ENCODE measurements at places on chromosomes 4 and X.

- no peak for DNase-seq
Observed at GRCh38 chr4:185764876-185765275, 47.1 kb downstream of the SORBS2 start.

DNA sequence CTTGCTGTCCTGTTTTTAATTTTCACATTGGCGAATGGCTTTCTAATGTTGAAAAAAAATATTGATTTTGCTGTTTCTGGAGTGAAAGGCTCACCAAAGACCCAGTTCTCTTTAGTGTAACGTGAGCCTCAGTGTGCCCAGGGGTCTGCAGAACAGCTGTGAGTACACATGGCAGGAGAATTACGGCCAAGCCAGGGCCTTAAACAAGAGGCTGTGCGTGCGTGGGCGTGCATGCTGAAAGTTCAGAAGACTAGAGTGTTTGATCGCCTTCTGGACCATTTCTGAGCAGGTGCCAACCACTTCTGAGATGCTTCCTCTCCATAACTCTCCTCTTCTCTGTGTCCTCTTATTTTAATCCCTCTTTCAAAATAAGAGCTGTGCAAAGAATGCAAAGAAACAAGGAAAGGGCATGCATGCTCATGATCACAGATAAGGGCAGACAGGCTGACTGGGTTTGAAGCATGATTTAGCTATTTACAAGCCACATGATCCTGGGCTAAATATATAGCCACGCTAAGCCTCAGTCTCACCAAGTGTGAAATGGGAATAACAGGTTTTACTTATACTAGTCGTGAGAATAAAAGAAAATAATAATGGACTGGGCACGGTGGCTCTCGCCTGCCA is 9.9 kb downstream of the PHEX start:
- DNase-seq = peak; percentile 14

- DNase-seq = no peak
Observed at GRCh38 chr4:18816228-18816895, 794.8 kb upstream of the LCORL start.

DNA sequence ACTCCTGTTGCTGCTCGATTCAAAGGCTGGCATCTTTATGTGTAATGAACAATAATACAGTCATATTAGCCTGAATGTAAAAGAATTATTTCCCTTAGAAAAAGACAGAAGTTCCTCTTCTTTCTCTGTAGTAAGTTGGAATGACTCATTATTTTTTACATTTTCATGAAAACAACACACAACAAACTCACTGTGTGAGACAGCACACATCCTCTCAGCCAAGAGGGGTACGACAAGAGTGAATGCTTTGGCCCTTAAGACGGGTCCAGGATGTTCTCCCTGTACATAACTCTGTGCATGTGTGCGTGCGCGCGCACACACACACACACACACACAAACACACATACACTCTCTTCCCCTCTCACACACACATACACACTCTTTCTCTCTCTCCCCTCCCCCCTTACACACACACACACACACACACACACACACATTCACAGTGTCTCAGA is 72.8 kb downstream of the MANBA start:
- no peak for DNase-seq

DNA sequence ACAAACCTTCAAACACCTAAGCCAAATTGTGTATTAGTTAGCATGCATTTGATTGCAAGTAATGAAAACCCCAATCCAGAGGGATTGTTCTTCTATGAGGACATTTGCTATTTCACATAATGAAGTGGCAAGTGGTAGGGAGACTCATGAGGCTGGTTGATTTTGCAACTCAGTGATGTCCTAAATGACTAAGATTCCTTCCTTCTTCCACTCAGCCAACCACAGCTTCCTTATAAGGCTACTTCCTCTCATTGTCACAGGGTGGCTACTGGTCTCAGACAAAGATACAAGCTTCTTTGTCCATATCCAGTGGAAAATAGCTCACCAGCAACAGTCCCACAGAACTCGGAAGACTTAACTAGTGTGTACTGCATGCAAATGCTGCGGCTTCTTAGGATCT is 5.3 kb upstream of the OTC start:
- peak; percentile 62 for DNase-seq

DNA sequence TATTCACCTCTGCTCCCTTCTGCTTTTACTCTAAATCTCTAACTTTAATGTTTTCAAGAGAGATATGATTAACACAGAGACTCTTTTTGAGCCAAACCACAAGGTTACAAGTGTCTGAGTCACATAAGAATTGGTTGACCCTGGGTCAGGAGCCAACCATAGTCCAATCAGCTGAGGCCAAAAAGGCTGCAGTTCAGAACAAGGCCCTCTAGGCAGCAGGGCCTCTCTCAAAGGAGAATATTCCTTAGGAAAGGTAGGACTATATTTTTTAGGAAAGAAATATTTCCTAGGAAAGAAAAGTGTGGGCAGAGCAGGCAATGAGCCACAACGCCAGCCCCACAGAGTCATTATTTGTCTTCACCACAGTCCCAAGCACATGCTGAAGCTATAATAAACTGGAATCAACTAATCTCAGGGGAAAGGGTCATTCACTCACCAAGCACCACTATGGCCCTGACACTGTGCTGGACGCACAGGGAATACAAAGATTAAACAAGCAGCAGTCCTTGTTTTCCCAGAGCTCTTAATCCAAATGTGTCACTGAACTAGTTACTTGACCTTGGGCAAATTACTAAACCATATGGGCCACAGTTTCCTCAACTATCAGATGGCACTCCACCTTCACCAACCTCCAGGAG is 2.2 kb downstream of the ATP8A1 start:
- DNase-seq = peak; percentile 89

DNA sequence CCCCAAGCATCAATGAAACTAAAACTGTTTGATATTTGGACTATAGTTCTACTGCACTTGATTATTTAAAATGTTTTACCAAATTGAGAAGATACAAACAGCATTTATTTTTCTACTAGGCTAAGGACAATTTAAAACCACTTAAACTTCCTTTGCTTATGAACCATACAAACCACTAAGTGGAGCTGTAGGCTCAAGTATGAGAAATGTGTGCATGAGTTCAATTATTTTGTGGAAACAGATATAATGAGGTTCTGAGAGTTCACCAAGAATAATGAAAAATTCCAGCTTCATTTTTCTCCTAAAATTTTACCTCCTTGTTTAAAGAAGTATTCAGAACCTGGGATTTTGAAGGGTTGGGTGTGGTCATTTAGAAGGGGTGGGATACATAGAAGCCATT is 63.1 kb downstream of the SERPINA7 start:
- DNase-seq = peak; percentile 6
